ENCODE measurements at places on chromosomes 3 and 15.

DNA sequence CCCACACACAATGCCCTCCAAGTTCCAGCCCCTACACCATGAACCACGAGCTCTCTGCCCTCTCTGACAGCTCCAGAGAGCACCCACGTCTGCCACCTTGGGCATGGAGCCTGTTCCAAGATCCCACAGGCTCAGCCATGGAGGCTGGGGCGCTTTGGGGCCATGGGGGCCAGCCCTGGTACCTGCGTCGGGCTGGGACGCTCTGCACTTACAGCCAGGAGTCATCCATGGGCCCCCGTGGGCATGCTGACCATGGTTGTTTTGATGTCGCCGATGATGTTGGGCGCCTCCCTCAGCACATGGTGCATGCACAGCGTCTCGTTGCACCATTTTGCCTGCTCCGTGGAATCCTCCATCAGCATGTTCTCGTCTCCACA lies 51.9 kb upstream of the UBE2Q2 start:
- no peak for DNase-seq

DNA sequence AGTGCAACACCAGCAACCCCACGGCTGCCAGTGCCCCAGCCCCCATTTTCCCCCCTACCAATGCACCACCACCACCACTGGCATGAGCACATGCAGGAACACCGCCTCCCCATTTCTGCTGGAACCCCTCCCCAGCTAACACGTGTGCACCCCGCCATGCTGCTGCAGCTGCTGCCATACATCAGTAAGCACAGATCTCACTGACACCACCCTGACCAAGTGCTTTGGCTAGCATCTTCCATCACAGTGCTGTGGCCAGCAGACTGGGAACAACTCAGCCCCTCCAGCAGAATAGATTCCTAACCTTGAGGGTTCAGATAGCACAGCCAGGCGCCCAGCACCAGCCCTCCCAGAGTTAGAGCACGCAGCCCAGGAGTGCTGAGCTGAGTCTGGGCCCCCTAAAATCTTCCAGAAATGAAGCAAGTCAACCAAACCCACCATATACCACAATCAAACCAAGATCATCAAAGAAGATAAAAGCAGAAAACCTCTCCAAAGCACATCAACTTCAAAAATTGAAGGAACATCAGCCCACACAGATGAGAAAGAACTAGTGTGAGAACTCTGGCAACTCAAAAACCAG lies 81.2 kb upstream of the CDV3 start:
- DNase-seq = no peak

DNA sequence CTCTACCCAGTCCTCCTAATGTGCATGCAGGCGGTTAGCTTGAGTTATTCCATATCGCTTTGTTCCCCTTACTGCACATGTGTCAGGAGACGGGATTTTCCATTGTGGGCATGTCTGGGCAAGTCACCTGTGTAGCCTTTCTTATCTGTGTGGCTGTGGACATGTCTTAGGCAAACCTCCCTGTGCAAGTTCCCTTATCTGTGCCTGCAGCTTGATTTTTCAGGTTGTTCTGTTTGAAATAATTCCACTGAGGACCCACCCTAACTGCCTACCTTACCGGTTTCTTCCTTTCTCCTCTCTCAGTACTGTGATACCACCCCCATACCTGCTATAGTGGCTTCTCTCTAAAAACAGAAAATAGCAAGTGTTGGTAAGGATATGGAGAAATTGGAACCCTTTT lies 113.6 kb downstream of the NEO1 start:
- DNase-seq = no peak

DNA sequence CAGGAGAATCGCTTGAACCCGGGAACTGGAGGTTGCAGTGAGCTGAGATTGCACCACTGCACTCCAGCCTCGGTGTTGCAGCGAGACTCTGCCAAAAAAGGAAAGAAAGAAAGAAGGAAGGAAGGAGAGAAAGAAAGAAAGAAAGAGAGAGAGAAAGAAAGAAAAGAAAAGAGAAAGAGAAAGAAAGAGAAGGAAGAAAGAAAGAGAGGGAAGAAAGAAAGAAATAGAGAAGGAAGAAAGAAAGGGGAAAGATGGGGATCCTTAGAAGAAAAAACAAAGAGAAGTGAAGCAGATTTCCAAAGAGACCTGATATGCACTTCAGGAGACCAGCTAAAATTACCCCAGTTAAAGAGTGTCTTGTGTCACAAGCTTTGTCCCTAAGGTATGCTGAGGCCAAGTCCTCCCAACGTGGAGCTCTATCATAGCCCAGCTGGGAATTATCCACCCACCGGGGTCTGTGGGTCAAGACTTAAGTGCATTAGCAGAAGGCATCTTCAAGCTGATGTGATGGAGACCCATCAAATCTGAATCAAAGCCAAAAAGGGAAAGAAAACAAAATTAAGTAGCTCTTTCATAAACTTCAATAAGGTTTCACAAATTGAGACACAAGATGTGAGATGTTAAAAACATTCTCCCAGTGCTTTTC lies 17.8 kb upstream of the AKAP13 start:
- DNase-seq = no peak

Data from kidney capillary endothelial cell (primary cell).